Osteoblast (primary cell): ENCODE measurements at places on chromosomes 13 and 19. TPM values are rescaled to one million over a fixed set of nuclear protein-coding genes. Genes with fewer than 3 reads are reported as not detected.

Gene ENOX1
- 5.4 and 7.1 TPM in 2 replicates for total RNA-seq

- no peak for DNase-seq
Observed at GRCh38 chr13:97120346-97120745, 101.8 kb upstream of the MBNL2 start.

DNA sequence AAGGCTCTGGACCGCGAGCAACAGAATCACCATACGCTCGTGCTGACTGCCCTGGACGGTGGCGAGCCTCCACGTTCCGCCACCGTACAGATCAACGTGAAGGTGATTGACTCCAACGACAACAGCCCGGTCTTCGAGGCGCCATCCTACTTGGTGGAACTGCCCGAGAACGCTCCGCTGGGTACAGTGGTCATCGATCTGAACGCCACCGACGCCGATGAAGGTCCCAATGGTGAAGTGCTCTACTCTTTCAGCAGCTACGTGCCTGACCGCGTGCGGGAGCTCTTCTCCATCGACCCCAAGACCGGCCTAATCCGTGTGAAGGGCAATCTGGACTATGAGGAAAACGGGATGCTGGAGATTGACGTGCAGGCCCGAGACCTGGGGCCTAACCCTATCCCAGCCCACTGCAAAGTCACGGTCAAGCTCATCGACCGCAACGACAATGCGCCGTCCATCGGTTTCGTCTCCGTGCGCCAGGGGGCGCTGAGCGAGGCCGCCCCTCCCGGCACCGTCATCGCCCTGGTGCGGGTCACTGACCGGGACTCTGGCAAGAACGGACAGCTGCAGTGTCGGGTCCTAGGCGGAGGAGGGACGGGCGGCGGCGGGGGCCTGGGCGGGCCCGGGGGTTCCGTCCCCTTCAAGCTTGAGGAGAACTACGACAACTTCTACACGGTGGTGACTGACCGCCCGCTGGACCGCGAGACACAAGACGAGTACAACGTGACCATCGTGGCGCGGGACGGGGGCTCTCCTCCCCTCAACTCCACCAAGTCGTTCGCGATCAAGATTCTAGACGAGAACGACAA lies 1.8 kb downstream of the PCDH17 start:
- peak; percentile 46 for DNase-seq

DNA sequence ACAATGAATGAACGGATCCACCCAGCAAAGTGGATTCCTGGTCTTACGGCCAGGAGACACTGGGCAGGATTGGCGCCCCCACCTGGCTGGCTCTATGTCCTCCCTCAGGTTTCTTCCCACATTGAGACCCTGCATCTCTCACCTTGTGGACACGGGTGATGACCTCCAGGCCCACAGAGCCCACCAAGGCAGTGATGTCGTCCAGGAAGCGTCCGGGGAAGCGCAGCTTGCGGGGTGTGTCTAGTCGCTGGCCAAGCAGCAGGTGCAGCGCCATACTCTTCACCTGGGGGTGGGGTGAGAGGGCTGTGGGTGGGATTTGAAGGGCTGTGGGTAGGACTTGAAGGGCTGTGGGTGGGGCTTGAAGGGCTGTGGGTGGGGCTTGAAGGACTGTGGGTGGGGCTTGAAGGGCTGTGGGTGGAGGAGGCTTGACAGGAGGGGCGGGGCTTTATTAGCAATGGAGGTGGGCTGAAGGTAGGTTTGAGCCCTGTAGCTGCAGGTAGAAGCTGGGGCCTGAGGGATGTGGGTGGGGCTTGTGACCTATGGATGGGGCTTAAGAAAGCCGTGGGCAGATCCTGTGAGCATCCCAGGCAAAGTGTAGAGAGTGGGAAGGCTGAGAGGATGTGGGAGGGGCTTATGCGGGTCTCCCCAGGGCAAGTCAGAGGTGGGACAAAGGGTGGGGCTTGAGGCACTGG lies 12.1 kb upstream of the ANGPTL8 start:
- DNase-seq = peak; percentile 61

GRCh38 chr19:16969135-16969534 lies 57.5 kb downstream of the CPAMD8 start:
- DNase-seq = no peak

Gene LCP1
- 0.59 and 1.4 TPM in 2 replicates for total RNA-seq

DNA sequence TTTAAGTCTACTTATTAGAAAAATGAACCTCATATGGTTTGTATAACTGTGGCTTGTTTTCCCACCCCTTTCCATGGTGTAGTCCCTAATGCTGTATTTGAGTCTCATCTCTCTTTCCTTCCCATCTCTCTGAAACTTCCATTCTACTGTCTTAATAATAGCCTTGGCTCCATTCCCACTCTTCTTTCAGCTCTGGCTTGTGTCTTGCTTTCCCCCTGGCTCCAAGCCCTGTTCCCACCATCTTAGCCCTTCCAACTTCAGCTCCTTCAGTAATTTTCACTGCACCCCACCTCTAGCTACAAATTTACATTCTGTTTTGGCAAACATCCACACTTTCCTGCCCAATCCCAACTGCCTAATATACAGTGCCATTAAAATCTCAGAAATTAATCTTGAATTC lies 137.5 kb downstream of the SLITRK6 start:
- no peak for DNase-seq

Gene PALM3
- not detected in 2 replicates for total RNA-seq

DNA sequence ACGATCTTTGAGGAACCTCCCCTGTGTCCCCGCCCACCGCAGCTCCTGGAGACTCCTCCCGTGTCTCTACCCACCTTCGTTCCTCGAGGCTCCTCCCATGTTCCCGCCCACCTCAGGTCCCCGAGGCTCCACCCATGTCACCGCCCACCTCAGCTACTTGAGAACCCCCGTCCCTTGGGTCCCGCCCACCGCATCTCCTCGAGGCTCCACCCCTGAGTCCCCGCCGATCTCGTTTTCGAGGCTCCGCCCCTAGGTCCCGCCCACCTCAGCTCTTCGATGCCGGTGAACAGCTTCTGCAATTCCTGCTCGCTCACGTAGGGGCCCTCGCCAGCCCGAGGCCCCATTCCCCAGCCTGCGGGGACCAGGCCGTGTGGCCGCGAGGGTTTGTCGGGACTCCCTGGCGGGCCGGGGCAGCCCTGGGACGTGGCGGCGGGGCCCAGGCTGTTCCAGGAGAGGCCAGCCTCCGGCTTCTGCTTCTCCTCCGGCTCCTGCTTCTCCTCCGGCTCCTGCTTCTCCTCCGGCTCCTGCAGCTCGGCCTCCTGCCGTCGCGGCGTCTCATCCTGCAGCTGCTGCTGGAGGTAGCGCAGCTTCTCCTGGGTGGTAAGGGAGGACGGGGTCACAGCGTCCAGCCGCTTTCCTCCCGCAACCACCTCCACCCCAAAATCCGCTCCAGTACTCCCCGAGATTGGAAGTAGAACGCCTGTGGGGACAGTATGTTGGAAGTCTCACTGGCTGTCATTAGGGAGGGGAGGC lies 16.7 kb downstream of the TSKS start:
- DNase-seq = peak; percentile 68

Gene LRCH1
- 6.9 and 7.1 TPM in 2 replicates for total RNA-seq

- peak; percentile 95 for DNase-seq
Observed at GRCh38 chr19:45125975-45126493, 33.1 kb downstream of the PPP1R37 start.

DNA sequence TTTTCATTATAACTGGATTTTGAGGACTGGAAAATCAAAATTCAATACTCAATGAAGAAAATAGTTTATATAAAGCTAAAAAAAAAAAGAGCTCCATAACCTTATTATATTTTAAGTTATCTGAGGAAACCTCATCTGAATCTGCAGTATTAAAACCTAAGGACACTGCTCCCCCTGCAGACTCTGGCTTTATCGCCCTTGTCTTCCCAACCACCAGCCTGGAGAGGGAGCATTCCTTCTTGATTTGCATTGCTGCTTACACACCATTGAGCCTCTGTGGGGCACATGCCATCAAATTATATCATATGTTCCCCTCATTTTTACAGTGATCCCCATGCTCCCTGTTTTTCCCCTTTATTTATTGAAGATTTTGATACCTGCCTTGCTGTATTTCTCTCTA lies 871.4 kb upstream of the GPC6 start:
- no peak for DNase-seq

Gene GTF2F1
- total RNA-seq = 47.1 and 48.1 TPM in 2 replicates

Gene MCEMP1
- not detected in 2 replicates for total RNA-seq

DNA sequence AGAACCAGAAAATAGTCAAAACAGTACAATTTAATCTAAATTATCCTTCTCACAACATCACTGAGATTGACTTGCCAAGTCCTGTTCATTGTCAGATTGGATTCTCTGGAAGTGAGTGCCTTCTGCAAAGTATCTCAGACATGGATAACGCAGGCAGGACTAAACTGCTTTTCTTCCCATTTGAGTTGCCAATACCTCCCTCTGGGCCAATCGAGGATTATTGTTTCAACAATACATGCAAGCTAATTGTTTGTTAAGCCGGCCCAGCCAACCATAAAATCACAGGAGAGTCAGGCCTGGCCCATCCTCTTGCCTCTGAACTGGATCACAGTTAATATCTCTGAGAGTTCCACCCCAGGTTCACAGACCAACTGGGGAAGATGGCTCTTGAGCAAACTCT lies 240.0 kb downstream of the ENOX1 start:
- DNase-seq = no peak

Gene NPAS1
- total RNA-seq = 0.72 and 1.2 TPM in 2 replicates

Gene SLC17A7
- total RNA-seq = under 0.01 TPM in 2 replicates

Gene CNFN
- not detected in 2 replicates for total RNA-seq

Gene LMTK3
- not detected in 2 replicates for total RNA-seq

DNA sequence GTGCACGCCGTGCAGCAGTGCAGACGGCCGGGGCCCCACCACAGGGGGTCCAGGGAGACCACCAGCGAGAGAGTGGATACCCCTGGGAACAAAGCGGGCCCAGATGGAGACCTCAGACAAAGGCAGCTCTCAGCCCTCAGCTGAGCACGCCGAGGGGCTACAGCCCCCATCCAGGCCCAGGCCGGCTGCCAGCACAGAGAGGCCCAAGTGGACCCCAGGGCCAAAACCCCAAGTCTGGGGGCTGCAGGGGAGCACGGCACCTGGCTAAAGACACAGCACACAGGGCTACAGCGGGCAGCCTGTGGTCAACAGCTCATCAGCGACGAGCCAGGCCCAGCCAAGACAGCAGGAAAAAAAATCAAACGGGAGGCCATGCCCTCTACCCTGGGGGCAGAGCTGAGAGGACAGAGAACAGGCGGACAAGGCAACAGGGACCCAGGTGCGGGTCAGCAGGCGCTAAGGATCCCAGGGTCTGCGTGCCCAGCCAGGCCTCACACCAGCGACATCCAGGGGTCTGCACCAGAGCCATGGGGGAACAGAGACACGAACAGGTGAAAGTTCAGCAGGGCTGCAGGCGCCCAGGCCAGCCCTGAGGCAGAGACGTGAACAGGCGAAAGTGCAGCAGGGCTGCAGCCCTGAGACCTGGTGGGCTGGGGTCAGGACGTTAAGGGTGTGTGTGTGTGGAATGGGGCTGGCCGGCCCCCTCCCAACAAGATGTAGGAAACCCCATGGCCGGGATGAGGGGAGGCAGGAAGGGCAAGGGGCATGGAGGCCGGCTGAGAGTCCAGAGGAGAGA lies 34.3 kb downstream of the RASA3 start:
- peak; percentile 65 for DNase-seq

Gene S1PR5
- total RNA-seq = 0.29 and 0.36 TPM in 2 replicates

Gene CEACAM3
- total RNA-seq = not detected in 2 replicates

DNA sequence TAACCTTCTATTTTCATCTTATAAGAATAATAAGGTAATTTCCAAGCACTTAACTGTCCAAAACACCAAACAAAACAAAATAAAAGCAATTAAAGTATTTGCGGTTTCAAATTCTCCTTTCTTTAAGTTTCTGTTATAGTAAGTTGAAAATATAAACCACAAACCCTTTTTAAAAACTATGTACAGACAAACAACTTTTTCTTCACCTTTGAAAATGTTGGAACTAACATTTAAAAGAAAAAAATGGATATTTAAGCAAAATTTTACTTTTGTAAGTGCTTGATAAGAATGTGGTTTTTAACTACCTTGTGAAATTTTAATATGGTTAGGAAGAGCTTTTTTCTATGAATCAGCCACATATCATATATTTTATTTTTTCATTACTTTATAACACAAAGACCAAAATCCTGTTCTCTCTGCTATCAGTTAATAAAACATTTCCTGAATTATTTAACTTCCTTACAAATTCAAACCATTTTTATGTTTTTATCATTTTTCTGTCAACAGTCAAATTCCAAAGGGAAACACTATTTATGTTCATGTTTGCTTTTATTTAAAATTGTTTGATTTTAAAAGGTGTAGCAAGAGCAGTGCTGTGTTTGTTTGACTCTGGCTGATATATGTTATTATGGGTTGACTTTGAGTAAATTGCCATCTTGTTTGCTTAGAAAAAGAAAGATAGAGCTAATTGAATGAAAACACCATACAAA lies 554.1 kb upstream of the KLHL1 start:
- no peak for DNase-seq

Gene GARIN5A
- total RNA-seq = 0.29 and 0.36 TPM in 2 replicates

Gene PRR12
- 2.2 and 2.9 TPM in 2 replicates for total RNA-seq

Gene NKPD1
- 0.29 TPM in 1 of 2 replicates, not detected in the other for total RNA-seq

Gene COL4A2
- 267 and 291 TPM in 2 replicates for total RNA-seq

GRCh38 chr19:49688531-49689132 lies 762 bp upstream of the ADM5 start:
- DNase-seq = peak; percentile 87

- no peak for DNase-seq
Observed at GRCh38 chr19:51371186-51371690, 1.2 kb downstream of the NKG7 start.

DNA sequence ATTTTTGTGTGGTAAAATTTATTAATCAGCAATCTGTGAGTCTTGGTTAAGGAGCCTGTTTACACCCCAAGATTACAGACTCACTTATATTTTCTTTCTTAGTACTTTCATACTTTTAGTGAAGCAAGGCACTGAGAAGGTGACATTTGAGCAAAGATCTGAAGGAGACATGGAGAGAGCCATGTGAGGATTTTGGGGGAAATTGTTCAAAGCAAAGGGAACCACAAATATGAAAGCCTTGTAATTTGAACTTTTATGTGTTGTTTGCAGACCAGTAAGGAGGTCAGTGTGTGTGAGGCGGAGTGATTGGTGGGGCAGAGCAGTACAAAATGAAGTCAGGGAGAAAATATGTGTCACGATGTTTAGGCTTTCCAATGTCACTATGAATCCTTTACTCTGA lies 140.7 kb upstream of the KLF12 start:
- no peak for DNase-seq

Gene TEX26
- not detected in 2 replicates for total RNA-seq

DNA sequence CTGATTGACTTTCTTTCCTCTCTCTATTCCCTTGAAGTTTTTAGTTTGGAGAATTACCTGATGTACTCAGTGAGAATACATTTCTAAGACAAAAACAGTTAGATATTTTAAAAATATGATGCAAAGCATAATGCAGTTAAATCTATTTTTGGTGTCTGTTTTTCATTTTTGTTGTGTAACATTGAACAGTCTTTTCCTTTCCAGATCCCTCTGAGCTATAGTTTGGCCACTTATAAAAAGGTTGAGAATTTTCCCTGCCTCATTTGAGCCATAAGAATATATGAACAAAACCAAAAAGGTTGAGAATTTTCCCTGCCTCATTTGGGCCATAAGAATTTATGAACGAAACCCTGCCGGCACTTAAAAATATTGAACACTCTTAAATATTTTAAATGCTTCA lies 57.0 kb upstream of the IPO5 start:
- DNase-seq = no peak

- DNase-seq = peak; percentile 35
Observed at GRCh38 chr19:19388568-19389555, 16.6 kb upstream of the GATAD2A start.
